ENCODE measurements at places on chromosomes 7 and 10.
A peak's percentile ranks its signal among the peaks of the same experiment; 100 is the strongest.

- DNase-seq, result no peak
Observed at GRCh38 chr10:43765516-43765915, 116.8 kb upstream of the ZNF32 start.

GRCh38 chr7:133391206-133391605 lies 138.3 kb downstream of the EXOC4 start:
- DNase-seq, result no peak

DNA sequence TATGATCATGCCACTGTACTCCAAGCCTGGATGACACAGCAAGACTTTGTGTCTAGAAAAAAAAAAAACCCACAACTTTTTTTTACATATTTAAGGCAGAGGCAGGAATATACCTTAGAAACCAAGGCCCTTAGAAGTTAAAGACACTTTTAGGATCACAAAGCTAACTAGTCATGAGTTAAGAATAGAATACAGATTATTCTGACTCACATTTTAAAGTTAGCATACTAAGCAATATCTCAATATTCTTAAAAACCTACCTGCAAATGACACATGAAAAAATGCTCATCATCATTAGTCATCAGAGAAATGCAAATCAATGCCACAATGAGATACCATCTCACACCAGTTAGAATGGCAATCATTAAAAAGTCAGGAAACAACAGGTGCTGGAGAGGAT lies 177.7 kb downstream of the CHCHD3 start:
- DNase-seq, result no peak

GRCh38 chr10:119344381-119344780 lies 137.0 kb downstream of the GRK5 start:
- no peak for DNase-seq

DNA sequence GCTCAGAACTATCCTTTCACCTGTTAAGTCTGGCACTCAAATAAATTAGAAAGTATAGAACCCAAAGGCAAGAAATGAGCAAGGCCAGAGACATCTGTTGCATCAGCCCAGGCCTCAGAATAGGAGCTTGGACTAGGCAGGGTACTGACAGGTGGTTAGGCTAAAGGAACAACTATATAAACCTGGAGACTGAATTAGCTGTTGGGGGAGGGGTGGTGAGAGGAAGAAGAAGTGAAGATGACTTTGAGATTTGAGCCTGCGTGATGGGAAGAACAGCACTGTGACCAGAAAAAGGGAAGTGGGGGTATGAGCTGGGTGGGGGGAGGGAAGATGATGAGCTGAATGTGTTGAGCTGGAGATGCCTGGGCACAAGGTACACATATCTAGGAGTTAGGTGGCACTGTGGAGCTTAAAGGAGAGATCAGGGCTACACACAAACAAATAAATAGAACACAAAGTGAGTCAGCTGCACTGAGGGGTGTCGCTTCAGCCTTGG lies 244.7 kb downstream of the PTEN start:
- DNase-seq, result peak; percentile 58
